ENCODE measurements at places on chromosomes 3 and 15. TPM values are rescaled to one million over a fixed set of nuclear protein-coding genes. Genes with fewer than 3 reads are reported as not detected.

The TMEM40 gene
- 0.33 TPM for total RNA-seq

The PFKFB4 gene
- 6.9 TPM for total RNA-seq

The TM4SF1 gene
- 559 TPM for total RNA-seq

The RTP4 gene
- total RNA-seq: 2.3 TPM

DNA sequence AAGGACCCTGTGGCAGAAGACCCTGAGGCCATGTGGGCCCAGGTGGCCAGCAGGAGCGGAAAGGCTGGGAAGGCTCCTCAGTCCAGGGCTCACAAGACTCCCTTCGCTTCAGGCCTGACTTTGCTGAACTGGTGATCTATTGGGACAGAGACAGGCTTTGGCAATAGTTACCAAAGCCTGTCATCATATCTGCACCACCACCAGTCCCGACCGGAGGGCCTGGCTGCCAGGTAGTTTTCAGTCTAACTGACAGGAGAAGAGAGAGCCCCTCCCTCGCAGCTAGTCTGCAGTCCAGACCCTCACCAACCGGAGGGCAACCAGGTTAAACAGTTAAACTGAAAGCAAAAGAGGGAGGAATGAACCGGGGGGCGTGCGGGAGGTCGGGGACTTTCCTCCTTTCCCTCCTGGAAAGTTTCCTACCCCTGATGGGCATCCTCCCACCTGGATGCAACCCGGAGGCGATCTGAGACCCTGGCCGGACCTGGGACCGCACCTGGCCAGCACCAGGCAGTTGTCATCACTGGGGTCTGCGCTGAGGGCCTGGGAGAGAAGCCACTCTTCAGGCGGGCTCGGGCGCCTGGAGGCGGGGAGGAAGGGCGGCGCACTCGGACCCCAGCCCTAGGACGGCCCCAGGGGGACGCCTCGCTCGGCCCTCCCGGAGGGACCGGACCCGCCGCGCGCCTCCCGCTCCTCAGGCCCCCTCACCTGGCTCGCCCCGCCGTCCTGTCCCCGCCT lies 435 bp downstream of the RAB27A start:
- H3K4me3 ChIP-seq: peak overlapping the region; percentile 88
- DNase-seq: no peak
- H3K27me3 ChIP-seq: no peaks in the 10 kb centered on the region
- H3K27ac ChIP-seq: peak overlapping the region; percentile 96

GRCh38 chr3:101690972-101691371 lies 4.5 kb upstream of the RPL24 start:
- H3K4me3 ChIP-seq: no peak overlapping the region
- H3K27ac ChIP-seq: no peak overlapping the region
- H3K36me3 ChIP-seq: no peaks in the 10 kb centered on the region
- no peak for DNase-seq

DNA sequence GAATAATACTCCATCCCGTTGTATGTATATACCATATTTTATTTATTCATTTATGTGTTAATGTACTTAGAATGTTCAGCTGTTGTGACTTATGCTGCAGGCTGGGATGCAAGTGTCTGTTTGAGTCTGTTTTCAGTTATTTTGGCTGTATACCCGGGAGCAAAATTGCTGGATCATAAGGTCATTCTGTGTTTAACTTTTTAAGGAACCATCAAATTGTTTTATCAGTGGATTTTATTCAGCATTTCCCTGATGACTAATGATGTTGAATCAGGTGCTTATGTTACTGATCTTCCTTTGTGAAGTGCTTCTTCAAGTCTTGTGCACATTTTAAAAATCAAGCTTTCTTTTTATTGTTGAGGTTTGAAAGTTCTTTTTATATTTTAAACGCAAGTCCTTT lies 118.1 kb downstream of the SLC25A26 start:
- no peaks in the 10 kb centered on the region for H3K36me3 ChIP-seq
- DNase-seq: no peak
- no peak overlapping the region for H3K27ac ChIP-seq
- no peaks in the 10 kb centered on the region for H3K27me3 ChIP-seq
- no peak overlapping the region for H3K4me3 ChIP-seq
- H3K4me1 ChIP-seq: no peaks in the 10 kb centered on the region

GRCh38 chr3:170889630-170890029 lies 18.8 kb downstream of the EIF5A2 start:
- no peaks in the 10 kb centered on the region for H3K27me3 ChIP-seq
- no peak overlapping the region for H3K27ac ChIP-seq
- no peak overlapping the region for H3K4me3 ChIP-seq

- H3K27me3 ChIP-seq: no peaks in the 10 kb centered on the region
- no peaks in the 10 kb centered on the region for H3K36me3 ChIP-seq
- no peak overlapping the region for H3K4me3 ChIP-seq
- H3K4me1 ChIP-seq: peaks cover 12% of the 10 kb centered on the region
- DNase-seq: peak; percentile 46
- no peak overlapping the region for H3K27ac ChIP-seq
Measured at GRCh38 chr3:46861605-46862368, 1.5 kb downstream of the MYL3 start.

GRCh38 chr15:63041402-63041973 lies 1.1 kb upstream of the TPM1 start:
- H3K4me3 ChIP-seq: peak overlapping the region; percentile 93
- DNase-seq: no peak
- H3K27ac ChIP-seq: peak overlapping the region; percentile 93
- no peaks in the 10 kb centered on the region for H3K4me1 ChIP-seq
- H3K27me3 ChIP-seq: no peaks in the 10 kb centered on the region
